ENCODE measurements at places on chromosomes 12 and 14.

GRCh38 chr14:100709289-100710284, 17.1 kb upstream of the DLK1 start:
- DNase-seq: no peak

DNA sequence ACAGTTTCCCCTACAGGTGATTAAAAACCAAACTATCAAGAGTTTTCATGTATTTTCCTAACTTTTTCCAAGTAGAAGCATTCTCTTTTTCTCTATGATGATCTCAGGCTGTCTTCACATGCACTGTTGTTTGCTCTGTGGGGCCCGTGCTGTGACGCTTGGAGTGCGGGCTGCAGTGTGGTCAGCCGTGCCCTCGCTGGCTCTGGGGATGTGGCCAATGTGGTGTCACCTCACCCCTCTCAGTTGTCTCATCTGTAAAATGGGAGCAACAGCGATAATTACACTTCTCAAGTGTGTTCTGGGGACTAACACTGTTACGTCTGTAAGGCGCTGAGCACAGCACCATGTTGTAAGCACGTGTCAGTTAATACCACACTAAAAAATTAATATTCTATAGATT, 28.6 kb downstream of the DDX51 start:
- DNase-seq: no peak

DNA sequence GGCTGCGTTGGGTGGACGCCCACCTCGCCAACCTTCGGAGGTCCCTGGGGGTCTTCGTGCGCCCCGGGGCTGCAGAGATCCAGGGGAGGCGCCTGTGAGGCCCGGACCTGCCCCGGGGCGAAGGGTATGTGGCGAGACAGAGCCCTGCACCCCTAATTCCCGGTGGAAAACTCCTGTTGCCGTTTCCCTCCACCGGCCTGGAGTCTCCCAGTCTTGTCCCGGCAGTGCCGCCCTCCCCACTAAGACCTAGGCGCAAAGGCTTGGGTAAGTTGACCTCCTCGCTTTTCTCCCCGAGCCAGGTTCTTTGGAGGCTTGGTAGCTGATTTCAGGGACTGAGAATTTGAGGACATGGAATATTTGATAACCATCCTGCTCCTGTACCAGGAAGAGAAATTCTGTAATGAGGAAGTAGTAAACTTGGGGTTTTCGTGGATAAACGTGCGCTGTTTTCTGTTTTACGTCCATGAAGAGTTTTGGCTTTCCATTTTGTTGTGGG, 530 bp downstream of the APAF1 start:
- DNase-seq: no peak

DNA sequence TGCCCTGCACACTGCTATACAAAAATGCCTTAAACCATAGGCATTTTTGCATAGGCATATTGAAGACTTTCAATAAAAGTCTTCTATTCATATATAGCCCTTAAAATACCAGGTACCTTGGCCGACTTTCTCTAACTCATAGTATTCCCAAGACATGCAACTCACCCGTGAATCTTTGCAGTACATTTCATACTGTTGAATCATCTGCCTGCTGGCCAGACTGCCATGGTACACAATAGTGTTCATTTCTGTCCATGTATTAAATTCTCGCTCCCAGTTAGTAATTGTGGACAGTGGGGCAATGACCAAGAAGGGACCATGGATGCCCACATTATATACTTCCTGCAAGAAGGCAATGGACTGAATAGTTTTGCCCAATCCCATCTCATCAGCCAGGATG, 24.3 kb upstream of the SUPT16H start:
- DNase-seq: no peak

DNA sequence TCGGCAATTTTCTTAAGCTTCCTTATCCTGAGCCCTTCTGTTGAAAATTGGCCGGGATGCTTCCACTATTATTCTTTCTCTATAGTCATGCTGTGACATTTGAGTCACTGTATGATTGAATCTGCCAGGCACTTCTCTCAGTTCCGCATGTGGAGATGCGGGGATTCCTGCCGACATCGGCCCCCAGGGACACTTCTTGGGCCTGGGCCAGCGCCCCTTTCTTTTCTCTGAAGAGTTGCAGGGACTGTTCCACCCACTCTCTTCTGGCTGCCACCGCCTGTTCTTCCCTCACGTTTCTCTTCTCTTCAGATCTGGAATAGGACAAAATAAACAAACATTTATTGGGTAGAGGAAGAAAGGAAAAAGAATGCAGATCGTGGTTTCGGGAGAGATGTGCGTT, 310.1 kb downstream of the ETNK1 start:
- DNase-seq: no peak

GRCh38 chr14:90061685-90062126, at the start of gene KCNK13:
Gene KCNK13, plus strand, starts transcription at chr14:90061994. Its CDS starts 212 bp downstream, at chr14:90062206.
- DNase-seq: no peak

- no peak for DNase-seq
These were observed 51.9 kb downstream of the TESPA1 start for GRCh38 chr12:54932691-54933090.

- DNase-seq: no peak
These were observed 80.4 kb downstream of the TTC8 start for GRCh38 chr14:88904864-88905263.

GRCh38 chr12:92675092-92675865, 27.5 kb upstream of the PLEKHG7 start:
- DNase-seq: no peak

DNA sequence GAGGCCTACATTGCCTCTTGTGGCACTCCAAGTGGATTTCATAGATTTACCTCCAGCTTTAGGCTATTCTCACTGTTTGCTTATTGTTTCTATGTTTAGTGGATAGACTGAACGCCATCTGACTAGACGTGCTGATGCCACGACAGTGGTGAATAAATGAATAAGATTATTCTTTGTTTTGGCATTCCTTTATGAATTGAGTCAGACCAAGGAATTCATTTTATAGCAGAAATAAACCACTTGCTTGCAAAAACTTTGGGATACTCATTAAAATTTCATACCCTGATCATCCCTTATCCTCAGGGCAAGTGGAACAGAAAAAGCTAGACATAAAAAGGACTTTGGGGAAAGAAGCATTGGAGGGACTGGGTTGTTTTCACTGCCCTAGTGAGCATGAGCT, 71.7 kb upstream of the FERMT2 start:
- DNase-seq: no peak

DNA sequence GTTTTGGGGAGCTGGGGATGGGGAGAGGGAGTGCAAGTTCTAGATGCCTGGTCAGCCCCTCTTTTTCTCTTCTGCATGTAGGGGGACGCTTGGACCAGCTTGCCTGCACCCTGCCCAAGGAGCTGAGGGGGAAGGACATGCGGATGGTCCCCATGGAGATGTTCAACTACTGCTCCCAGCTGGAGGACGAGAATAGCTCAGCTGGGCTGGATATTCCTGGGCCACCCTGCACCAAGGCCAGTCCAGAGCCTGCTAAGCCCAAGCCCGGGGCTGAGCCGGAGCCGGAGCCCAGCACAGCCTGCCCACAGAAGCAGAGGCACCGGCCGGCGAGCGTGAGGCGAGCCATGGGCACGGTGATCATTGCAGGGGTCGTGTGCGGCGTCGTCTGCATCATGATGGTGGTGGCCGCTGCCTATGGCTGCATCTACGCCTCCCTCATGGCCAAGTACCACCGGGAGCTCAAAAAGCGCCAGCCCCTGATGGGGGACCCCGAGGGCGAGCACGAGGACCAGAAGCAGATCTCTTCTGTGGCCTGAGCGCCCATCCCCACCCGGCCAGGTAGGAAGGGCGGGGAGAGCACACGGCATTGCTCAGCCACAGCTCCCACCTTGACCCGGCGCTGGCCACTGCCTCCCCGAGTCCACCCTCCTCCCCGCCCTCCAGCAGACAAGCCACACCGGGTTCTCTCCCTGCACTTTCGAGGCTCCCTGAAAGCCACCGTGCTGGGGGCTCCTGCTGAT, 14.0 kb downstream of the LRTM2 start:
- no peak for DNase-seq

- DNase-seq: no peak
These were observed 72.2 kb upstream of the PLEKHG3 start for GRCh38 chr14:64632056-64632455.

- DNase-seq: no peak
These were observed 1.1 kb upstream of the TRAF3 start for GRCh38 chr14:102775855-102776760.
